ENCODE measurements at places on chromosomes 16 and 17.

DNA sequence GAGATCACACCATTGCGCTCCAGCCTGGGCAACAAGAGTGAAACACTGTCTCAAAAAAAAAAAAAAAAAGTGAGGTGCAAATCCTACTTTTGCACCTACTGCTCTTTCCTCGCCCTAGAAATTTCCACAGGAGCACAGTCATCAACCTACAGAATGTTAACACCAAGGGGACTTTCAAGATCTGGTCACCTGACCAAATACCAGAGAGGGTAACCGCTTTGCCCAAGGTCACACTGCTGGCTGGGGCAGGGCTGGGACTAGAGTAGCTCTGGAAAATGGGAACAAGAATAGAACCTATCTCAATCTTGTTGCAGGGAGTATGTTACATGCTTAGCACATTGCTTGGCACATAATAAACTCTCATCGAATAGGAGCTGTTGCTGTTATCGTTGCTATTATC, 6.3 kb upstream of the MLLT6 start:
- no peak for DNase-seq

GRCh38 chr17:77025781-77026180, 115.0 kb upstream of the SEC14L1 start:
- DNase-seq, result no peak

DNA sequence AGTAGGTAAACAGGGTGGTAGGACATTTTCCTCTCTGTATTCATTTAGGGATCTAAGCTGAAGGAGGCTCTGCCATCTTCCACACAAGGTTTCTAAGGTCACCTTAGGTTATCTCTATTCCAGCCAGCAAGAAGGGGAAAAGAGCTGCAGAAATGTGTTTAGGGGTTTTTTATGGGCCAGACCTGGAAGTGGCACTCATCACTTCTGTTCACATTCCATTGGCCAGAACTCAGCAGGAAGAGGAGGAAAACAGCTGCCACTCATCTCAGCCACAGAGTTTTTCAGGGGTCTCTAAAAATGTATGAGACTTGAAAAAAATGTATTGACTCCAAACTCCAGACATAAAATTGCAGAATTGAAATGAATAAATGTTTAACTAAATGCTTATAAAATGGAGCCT, 65.8 kb downstream of the FTO start:
- no peak for DNase-seq

DNA sequence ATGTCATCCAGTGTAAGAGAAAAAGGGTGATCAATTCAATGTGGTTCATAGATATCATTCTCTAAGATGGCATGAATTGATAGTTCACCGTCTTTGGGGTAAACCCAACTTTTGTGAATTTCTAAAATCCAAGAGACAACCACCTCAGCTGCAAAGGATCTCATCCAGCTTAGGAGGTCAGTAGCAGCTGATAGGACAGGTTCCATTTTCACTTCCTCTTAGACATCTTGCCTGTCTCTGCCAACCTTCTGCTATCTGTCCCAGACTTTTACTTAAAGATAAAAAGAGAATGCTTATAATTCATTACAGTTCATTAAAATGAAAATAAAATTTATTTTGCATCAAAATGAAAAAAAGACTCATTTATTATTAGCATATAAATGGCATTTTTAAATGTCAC, 468.2 kb downstream of the XYLT1 start:
- no peak for DNase-seq

Data from WERI-Rb-1 (cell line).